ENCODE measurements at places on chromosomes 6 and 20.

GRCh38 chr6:12504325-12504966 is 212.1 kb upstream of the PHACTR1 start:
- DNase-seq, result no peak

DNA sequence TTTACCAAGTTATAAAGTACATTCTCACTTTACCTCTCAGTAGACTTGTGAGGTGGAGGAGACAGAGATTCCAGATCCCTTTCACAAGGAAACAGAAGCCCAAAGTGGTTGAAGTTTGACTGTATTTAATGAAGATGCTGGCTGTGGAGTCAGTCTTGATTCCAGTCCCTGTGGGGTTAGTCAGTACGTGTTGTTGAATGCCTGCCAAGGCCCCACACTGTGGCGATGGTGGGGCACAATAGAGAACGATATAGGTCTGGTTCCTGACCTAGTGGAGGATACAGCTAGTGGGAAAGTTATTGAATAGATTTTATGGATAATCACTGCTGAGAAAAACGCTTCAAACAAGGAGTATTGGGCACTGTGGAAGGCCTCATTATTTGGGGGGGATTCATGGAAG is 71.4 kb downstream of the LRRC1 start:
- no peak for DNase-seq

- no peak for DNase-seq
These were observed 116.3 kb downstream of the SNX5 start for GRCh38 chr20:17852323-17852722.

GRCh38 chr6:42742116-42742894 is 3.6 kb downstream of the TBCC start:
- peak; percentile 82 for DNase-seq

- DNase-seq, result peak; percentile 77
These were observed 9.5 kb downstream of the TMEM30A start for GRCh38 chr6:75275067-75275466.

DNA sequence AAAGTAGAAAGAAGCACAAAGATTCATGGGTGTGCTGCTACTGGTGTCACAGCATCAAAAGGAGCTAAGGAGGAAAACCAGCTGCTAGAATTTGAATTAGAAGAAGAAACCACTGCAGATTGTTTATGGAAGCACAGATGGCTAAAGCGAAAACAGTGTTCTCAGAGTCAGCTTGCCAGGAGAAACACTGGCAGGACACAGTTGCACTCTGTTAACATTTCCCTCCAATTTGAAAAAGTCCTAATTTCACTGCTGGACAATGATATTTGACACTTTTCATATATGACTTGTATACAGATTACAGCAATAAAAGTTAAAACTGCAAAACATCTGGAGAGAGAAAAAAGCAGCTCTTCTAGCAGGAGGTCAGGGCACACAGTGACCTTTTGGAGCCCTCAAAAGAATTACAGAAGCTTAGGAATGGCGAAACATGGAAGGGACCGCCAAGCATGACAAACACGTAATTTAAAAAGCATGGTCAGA is 314.5 kb downstream of the COL12A1 start:
- DNase-seq, result peak; percentile 89

DNA sequence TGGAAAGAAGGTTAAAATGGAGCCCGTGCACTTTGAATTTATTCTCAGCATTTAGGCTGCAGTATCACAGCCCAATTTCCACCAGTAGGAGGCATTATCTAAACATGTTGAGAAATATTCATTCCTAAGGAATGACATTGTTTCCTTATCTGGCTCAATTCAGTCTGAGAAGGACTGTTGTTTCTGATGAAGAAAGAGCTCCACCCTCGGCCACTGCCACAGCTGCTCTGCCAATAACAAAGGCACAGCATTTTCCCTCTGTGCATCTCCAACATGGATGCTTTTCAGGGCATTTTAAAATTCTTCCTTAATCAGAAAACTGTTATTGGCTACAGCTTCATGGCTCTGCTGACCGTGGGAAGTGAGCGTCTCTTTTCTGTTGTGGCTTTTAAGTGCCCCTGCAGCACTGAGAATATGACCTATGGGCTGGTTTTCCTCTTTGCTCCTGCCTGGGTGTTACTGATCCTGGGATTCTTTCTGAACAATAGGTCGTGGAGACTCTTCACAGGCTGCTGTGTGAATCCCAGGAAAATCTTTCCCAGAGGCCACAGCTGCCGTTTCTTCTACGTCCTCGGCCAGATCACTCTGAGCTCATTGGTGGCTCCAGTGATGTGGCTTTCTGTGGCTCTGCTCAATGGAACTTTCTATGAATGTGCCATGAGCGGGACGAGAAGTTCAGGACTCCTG is at the start of gene CALHM5:
CALHM5 (plus strand) TSS at position 216 of the 687 bp plus-strand sequence; CDS start at position 274, 58 bp downstream.
- DNase-seq, result peak; percentile 90

DNA sequence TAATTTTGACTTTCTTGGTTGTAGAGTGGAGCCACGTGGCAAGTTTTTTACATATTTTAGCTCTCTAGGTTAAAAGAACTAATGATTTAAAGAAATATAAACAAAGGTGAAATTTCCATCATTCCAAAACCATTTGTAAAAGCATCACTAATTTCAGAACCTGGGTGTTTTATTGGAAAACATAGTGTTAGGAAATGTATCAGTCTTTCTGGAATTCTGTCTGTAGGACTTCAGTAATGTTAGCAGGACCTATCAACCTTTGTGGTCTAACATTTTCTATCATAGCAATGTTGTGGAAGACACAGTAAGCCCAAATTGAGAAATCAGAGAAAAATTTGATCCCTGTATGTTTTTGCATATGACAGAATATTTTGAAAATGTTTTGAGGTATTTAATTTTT is 28.3 kb downstream of the L3MBTL3 start:
- peak; percentile 20 for DNase-seq

DNA sequence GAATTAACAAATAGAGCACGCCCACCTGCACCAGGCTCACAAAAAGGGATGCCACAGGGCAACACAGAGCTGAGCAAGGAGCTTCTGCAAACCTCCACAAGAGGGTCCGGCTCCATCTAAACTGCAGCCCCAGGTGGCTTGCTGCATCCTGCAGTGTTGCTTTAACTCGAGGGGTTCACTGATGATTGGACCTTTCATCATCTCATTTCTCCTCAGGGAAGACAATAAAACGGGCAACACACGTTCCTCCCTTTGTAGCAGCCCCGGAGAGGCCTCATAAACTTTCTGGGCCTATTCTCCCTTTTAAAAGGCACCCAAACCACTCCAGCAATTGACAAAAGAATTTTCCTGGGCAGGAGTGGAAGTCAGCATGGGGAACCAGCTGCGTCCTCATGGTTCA is 161.5 kb upstream of the CDH4 start:
- no peak for DNase-seq

GRCh38 chr6:152401978-152402377 is 235.2 kb downstream of the SYNE1 start:
- DNase-seq, result peak; percentile 50

DNA sequence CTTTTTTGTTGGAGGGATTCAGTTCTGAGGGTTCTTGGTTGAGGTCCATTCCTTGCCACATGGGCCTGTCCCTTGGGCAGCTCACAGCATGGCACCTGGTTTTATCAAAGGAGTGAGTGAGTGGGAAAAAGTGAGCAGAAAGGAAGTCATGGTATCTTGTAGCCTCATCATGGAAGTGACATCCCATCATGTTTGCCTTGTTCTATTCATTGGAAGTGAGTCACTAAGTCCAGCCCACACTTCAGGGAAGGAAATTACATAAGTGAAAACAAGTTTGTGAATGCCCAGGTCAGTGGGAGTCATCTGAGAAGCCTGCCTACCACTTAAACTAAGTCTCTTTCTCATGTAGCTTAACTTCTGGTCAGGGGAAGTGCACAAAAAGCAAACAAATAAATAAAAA is 32.8 kb upstream of the ZNFX1 start:
- no peak for DNase-seq
